ENCODE measurements at places on chromosomes 6 and 20.

DNA sequence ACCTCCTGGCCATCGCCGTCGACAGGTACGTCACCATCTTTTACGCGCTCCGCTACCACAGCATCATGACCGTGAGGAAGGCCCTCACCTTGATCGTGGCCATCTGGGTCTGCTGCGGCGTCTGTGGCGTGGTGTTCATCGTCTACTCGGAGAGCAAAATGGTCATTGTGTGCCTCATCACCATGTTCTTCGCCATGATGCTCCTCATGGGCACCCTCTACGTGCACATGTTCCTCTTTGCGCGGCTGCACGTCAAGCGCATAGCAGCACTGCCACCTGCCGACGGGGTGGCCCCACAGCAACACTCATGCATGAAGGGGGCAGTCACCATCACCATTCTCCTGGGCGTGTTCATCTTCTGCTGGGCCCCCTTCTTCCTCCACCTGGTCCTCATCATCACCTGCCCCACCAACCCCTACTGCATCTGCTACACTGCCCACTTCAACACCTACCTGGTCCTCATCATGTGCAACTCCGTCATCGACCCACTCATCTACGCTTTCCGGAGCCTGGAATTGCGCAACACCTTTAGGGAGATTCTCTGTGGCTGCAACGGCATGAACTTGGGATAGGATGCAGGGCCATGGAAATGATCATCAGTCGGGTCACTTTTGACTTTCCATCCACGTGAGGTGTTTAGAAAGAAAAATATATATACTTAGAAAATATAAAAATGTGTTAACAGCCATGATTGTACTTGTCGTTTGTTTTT lies 868 bp downstream of the MC3R start:
- no peak for DNase-seq

GRCh38 chr20:48633620-48634257 lies 194.1 kb downstream of the PREX1 start:
- no peak for DNase-seq

- DNase-seq = no peak
Measured at GRCh38 chr6:128807577-128807976, 75.4 kb upstream of the LAMA2 start.

DNA sequence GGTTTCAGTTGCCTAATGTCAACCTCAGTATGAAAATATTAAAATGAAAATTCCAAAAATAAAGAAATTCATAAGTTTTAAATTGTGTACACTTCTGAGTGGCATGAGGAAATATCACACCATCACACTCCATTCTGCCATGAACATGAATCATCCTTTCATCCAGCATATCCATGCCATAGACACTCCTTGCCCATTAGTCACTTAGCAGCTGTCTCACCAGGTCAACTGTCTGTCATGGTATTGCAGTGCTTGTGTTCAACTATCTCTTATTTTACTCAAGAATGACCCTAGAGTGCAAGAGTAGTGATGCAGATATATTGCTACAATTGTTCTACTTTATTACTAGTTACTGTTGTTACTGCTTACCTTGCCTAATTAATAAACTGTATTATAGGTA lies 712.4 kb downstream of the EPHA7 start:
- DNase-seq = no peak

GRCh38 chr6:163954088-163954775 lies 539.7 kb downstream of the QKI start:
- DNase-seq = no peak

GRCh38 chr6:43835872-43836419 lies 65.9 kb downstream of the VEGFA start:
- no peak for DNase-seq

- DNase-seq = no peak
Measured at GRCh38 chr6:44917430-44917829, 410.7 kb upstream of the RUNX2 start.

GRCh38 chr20:52103913-52104545 lies 87.5 kb downstream of the ZFP64 start:
- DNase-seq = peak; percentile 56

- DNase-seq = no peak
Measured at GRCh38 chr6:169321546-169321945, 67.9 kb upstream of the THBS2 start.

DNA sequence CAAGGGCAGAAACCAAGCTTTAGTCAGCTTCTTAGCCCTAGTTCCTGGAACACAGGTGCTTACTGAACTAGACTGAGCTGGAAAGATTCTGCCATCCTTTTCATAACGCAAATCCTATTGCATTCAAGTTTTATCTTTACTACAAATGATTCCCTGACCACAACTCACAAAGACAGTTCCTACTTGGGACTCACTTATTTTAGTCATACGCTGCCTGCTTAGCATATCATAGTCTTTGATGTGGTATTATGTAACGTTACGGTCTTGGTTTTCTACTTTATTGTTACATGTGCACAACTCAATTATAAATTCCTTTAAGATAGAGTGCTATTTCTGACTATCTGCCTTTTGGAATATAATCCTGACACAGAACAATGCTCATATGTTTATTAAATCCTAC lies 59.1 kb downstream of the BLOC1S5 start:
- no peak for DNase-seq

DNA sequence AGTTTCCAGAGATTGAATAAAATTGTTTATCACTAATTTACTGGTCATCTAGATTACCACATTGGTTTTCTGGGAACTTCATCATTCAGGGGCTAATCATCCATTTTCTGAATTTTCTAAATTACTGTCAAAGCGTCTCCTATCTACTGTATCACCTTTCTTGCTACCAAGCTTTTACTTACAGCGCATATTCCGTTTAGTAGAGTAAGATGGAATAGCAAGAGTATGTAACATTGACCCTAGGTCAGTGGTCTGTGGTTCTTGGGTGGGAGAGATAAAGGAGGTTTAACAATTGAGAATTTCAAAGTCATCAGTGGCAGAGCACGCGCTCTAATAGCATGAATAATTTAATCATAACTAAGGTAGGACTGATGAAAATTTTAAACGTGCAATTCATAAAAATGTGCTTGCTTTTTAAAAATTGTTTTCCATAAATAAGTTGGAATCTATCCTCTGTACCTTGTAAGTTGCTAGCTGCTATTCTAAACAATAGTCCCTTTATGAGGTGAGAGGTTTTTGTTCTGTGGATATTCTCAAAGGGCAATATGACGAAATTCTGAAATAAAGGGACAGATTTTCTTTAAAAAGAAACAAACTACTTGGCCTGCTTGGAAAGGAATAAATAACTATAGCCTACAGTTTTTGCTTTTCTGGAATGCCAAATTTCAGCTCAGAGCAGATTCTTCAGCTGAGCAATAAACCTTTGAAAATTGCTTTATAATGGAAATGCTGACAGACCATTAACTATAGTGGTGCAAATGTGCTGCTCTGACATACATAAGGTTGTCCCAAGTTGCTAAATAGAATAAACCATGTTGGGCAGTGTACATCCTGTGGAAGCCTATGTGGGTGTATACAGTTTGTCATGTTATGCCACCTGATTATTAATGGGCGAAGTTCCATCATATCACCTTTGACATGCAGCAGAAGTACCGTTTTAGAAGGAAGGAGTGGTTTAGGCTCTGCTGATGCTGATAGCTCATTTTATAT lies 84.1 kb downstream of the ZFAND3 start:
- DNase-seq = no peak

GRCh38 chr20:39935901-39936300 lies 753.1 kb downstream of the MAFB start:
- no peak for DNase-seq

DNA sequence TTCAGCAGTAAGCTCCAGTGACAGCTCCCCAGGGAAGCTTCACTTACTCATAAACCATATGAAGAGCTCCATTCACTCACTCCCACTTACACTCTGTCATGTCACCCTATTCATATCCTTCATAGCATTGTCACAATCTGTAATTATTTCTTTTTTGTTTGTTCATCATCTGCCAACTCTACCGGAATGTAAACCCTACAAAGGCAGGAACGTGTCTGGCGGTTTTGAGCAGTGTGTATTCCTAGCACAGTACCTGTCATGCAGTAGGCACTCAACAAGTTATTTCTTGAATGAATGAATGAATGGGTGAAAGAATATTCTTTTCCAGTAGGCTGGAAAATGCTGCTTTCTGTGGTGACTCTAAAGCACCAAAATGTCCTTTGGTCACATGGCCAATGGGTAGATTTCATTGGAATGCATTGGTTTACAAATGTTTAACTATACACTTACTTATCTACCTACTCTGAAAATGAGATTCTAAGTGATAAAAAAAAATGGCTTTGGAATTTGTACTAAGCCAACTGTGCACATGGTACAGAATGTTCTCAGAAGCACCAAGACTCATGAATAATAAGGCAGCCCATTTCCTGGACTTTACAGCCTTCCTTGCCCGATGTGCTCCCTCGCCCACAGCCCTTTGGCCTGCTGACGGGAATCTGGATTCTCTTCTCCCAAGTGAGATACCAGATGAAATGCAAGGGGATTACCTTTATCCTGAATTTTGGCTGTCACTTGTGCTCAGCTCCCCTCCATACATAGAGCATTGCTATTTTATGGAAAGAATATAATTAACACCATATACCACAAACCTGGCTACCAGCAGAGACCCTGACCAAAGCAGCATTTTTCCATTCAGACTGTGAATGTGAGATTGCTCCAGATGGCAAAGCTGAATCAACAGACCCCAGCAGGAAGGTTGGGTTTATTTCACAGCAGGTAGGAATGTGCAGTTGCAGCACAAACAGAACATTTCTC lies 273.3 kb downstream of the ALDH8A1 start:
- no peak for DNase-seq

DNA sequence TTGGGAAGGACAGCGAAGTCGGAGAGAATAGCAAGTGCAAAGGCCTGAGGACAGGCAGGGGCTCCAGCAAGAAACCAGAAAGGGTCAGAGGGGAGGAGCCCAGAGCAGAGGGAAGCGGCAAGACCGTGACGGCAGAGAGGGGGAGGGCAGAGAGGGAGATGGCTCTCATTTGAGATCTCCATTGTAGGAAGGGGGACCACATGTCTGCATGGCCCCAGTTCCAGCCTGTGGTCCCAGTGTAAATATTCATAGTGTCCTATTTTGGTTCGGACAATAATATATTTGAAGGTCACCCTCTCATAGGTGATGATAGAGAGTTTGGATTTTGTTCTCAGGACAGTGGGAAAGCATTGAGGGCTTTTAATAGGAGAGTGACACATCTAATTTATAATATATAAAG lies 231.1 kb upstream of the RNF24 start:
- no peak for DNase-seq

- no peak for DNase-seq
Measured at GRCh38 chr6:76490456-76490855, 418.0 kb upstream of the IMPG1 start.

- DNase-seq = no peak
Measured at GRCh38 chr6:138897031-138897430, 91.0 kb downstream of the REPS1 start.

DNA sequence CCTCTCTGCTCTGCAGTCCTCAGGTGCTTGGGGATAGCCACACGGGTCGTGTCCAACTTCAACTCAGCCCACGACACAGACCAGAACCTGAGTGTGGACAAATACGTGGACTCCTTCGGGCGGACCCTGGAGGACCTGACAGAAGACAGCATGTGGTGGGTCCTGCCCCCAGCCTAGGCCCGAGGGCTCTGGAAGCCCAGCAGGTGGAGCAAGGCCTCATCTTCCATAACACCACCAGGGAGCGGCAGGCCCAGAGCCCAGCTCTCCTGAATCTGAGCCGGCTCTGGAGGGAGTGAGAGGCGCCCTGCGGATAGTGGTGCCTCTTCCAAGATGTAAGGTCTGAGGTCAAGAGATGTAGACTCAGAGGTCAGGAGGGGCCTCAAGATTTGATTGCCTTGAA lies 19.6 kb downstream of the TGM6 start:
- DNase-seq = no peak

DNA sequence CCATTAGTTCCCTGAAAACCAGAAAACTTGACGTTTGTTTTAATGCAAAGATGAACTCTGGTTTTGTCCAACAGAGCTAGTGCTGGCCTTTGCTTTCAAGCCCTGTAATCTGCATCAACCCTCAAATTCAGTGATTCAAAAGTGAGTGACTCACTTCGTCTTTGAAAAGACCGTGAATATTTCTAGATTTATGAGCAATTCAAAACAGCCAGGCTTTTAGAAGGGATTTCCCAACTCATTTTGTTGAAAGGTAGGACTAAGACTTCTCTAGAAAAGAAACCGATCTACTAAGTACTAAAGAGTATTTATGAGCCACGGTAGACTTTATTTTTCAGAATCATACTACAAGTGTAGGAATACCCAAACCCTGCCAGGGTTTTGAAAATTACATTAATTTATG lies 121.5 kb downstream of the UST start:
- DNase-seq = no peak

DNA sequence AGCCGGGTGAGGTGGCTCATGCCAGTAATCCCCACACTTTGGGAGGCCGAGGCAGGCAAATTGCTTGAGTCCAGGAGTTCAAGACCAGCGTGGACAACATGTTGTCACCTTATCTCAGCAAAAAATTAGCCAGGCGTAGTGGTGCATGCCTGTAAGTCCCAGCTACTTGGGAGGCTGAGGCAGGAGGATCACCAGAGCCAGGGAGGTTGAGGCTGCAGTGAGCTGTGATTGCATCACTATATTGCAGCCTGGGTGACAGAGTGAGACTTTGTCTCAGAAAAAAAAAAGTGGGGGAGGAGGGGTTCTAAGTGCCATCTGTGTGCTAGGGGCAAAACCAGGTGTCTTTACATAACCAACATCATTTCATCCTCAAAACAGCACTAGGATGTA lies 48.3 kb downstream of the CDK5RAP1 start:
- DNase-seq = no peak

GRCh38 chr20:50100552-50100951 lies 12.4 kb downstream of the UBE2V1 start:
- DNase-seq = no peak

DNA sequence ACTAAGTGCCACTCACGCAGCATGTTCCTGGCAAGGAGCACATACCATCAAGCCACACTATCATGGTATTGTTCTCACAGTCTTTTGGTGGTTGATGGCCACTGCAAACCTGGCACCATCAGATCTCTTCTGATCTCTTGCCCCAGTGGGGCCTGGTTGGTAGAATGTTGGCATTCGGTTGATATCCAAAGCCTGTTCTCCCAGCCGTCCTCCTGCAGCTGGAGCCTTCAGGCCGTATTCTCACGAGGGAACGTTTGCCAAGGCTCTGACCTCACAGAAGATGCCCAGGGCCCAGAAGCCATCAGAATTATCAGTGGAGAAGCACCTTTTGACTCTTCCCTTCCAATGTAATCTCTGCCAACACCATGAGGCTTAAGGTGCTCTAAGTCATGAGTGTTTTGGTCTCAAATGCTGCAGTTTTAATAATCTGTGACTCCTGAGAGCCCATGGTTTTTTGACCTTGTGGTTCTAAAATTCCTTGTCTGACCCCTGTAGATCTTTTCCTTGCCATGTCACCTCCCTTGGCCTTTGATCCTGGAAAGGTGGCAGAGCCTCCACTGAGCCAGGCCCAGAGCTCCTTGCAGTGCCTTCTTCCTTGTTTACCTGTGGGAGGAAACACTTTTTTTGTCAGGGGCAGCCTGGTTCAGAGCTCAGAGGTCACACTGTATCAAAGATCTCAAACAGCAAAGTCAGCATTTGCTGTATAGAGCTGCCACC lies 27.8 kb downstream of the POFUT1 start:
- no peak for DNase-seq

DNA sequence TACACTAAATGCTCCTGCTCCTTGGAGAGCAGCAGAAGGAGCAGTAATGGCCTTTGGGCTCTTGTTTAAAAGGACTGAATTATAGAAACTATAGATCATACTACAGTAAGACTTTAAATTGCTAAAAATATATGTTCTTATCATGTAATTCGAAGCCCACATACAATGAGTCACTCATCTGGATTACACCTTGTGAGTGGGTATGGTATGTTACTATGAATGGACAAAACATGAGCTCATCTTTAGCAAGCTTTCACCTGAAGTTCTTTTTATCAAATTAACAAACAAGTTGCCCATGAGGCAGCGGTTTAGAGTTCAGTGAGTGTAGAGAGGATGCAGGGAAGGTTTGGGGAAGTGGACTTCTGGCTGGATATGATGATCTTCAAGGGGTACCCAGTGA lies 114.4 kb upstream of the CCN2 start:
- no peak for DNase-seq

Measured in NT2/D1 (cell line).